ENCODE measurements at places on chromosomes 12 and 14.

- DNase-seq: no peak
Observed at GRCh38 chr12:82832096-82832495, 145.4 kb downstream of the TMTC2 start.

DNA sequence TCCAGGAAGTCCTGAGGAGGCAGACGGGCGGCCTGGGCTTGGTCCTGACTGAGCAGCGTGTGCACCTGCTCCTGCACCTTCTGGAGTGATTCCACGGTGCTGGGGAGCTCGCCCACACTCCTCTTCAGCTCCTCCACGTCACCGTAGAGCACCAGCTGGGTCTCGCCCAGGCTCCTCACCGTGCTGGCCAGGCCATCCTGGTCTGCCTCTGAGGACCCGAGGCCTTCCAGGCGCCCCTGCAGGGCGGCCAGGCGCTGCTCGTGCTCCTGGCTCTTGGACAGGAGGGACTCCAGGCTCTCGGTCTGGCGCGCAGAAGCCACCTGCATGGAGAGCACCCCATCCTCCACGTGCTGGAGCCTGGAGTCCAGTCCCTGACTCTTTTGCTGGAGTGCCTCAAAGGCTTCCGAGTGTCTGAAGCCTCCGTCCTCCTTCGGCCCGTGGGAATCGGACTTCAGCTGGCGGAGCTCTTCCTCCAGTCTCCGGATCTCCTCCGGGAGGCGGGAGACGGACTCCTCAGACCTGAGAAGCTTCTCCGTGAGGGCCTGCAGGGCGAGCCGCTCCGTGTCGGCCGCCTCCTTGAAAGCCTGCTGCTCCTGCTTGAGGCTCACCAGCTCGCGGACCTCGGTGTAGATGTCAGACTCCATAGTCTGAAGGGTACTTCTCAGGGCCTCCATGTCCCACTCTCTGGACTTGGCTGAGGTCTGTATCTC is 8.4 kb downstream of the CKAP4 start:
- no peak for DNase-seq

DNA sequence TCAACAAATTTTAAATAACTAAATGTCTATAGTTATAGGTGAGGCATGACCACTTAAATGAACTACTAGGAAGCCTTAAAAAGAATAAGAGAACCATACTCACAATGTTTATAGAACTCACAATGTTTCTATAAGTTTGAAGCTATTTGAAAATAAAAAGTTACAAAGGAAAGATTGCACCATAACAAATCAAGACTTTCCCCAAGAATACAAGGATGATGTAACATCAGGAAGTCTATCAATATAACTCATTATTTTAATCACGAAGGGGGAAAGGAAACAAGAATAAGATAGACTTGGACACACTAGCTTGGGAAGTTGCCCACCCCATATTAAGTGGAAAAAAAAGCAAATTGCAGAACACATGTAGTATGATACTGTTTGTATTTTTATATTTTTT is 26.9 kb downstream of the TMEM233 start:
- no peak for DNase-seq

GRCh38 chr12:68610370-68611093 is at the start of gene RAP1B:
RAP1B (plus strand) TSS chr12:68610899; CDS start chr12:68648725, 37,826 bp downstream.
- peak; percentile 92 for DNase-seq

DNA sequence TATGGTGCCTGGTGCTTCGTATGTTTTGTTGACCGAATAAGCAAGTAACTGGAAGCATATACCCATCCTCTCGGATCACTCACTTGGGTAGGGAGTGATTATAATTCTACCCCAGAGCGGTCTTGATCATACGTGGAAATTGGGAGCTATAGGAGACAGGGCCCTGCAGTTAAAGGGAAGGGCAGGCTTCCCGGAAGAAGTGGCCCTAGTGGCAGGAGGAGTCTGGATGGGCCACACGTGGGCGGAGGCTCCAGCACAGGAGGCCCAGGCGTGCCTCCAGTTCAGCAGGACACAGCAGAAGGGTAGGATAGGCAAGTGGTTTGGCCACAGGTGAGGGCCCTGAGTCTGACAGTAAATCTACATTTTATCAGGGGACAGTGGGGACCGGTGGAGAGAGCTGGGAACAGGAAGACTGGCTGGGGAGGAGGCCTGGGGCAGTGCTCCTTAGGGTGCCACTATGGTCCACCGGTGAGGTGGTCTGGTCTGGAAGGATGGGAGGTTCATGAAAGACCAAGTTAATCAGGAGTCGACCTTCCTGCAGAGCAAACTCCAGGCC is 23.5 kb upstream of the YY1 start:
- DNase-seq: no peak

DNA sequence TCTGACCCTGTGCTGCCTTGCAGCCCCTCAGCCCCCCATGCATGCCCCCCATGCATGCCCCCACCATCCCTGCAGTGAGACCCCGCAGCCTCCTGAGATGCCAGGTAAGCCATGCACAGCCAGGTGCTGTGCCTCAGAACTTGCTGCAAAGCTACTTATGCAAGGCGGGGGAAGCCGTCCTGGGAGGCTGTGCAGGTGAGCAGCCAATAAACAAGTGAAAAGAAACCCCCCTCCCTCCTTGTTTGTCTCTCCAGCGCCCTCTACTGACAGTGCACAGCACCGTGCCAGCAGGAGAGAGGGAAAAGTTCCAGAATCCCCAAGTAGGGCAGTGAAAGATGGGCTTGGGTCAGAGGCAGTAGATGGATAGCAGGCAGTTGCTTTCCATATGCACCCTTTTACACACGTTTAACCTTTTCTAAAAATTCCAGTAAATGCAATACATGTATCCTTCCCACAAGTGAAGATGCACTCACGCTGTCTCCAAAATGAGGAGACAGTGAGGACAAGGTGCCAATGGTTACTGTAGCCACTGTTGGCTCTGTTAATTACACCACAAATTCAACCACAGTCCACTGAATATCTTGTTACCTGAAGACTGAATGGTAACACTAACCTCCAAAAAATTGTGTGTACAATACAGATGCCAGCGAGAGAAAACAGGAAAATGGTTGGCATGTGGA is 18.0 kb downstream of the TNFAIP2 start:
- no peak for DNase-seq

GRCh38 chr14:56138928-56139327 is 20.7 kb downstream of the PELI2 start:
- no peak for DNase-seq

DNA sequence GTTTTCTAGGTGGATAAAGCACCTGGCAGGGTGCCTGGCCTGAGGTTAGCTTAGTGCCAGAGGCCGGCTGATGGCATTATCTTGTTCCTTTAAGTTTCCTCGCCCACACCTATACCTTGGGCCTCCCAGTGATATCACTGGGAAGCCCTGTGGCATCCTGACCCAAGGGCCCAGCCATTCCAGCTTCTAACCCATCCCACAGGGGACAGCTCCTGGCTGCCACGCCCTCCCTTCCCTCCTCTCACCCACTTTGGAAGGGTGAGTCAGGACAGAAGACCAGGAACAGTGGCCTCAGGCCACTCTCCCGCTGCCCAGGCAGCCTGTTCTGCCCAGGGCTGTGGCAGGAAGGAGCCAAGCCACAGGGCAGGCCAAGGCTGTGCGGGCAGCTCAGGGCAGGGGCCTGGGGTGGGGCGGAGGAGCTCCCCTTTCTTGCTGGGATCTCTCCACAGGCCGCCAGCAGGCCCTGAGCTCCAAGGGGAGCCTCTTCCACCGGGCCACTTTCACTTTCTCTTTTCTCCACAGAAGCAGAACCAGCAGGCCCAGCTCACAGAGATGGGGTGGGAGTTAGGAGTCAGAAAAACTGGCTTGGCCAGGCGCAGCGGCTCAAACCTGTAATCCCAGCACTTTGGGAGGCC is 75.1 kb downstream of the IRF2BPL start:
- peak; percentile 55 for DNase-seq

DNA sequence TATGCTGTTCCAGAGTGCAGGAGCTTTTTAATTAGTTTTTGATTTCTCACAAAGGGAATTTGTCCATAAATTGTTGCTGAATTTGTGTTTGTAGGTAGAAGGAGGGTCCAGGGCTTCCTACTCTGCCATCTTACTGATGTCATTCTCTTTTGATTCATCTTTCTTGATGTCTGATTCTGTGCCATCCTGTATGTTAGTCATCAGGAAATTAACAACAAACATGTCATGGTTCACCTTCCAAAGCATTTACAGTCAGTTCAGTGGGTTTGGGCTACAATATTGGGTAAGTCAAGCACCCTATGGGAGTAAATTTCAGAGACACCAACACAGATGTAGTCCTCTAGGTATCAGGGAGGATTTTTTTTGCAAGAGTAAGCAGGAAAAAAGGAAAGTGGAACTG is 135.2 kb upstream of the SLC38A2 start:
- DNase-seq: no peak

DNA sequence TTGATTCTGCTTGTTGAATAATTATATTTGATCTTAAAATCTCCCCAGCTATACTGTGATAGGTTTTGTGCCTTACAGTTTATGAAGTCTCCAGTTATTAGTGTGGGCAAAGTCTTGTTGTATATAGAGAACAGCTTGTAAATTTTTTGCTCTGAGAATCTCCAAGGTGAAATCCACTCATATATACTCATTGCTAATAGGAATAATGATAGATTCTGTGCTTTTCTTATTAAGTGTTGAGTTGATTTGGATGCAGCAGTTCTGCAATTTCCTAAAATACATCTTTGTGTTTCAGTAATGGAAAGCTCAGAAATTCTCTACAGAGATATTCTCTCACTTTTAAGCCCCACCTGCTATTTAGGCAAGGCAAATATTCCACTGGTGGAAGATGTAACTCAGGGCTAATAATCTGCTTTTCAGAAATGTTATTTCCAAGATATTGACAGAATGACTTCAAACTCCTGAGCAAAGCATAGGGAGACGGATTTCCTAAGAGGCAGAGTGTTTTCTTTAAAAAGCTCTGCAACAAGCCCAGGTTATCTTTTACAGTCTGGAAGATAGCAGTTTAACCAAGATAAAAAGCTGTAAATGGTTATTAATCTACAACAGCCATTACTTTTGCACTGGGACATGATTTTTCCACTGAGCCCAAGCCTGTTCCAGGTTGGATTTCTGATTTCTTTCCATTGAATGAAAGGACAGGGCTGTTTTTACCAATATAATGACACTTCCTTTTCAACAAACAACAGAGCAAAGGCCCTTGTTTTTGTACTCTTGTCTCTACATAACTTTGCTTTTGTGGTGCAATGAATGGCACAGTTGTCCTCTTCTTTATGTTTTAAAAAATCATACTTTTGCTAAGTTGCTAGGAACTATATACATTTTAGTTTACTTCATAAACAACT is 239.9 kb upstream of the ATP2B1 start:
- DNase-seq: no peak

DNA sequence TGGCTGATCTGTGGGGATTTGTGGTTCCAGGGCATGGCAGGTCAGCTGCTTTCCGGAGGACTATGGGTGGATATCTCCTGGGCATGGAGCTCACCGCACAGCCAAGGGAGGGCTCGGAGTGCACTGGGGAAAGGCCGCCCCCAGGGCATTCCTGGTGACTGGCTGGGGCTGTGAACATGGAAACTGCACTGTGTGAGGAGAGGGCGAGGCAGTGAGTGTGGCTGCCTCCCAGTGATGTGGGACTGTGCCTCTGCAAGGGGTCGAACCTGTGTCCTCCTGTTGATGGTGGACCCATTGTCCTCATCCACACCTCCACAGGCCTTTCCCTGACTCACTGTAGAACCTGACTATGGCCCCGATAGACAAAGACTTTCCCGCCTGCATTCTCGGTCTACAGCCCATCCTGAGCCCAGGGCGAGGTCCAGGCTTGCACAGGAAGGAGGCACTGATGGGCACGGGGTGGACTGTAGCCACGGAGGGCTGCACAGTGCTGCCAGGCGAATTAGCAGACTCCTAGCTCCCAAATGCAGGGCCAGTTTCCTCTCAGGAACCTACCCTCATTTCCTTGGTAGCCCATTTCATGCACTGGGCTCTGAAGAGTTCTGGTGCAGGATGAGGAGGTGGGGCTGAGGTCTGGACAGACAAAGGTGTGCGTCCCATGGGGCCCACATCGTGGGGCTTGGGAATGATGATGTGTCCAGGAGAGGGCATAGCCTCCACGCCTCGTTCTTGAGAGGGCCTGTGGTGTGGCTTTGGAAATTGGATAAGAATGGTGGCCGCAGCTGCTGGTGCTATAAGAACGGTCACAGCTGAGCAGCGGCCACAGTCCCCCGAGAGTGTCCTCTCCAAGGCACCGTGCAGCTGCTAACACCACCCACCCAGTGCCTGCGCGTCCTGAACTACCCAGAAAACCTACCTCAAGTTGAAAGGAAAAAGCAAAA is 415.1 kb downstream of the TMEM121 start:
- no peak for DNase-seq

GRCh38 chr12:96501133-96501761 is 11.9 kb downstream of the CFAP54 start:
- peak; percentile 71 for DNase-seq

- peak; percentile 95 for DNase-seq
Observed at GRCh38 chr12:91877022-91877421, 268.6 kb downstream of the BTG1 start.

- no peak for DNase-seq
Observed at GRCh38 chr14:102948698-102949061, 26.2 kb downstream of the AMN start.

GRCh38 chr14:57933349-57933748 is 67.5 kb upstream of the SLC35F4 start:
- DNase-seq: no peak

GRCh38 chr12:46455648-46456352 is 83.2 kb upstream of the SLC38A2 start:
- DNase-seq: no peak

DNA sequence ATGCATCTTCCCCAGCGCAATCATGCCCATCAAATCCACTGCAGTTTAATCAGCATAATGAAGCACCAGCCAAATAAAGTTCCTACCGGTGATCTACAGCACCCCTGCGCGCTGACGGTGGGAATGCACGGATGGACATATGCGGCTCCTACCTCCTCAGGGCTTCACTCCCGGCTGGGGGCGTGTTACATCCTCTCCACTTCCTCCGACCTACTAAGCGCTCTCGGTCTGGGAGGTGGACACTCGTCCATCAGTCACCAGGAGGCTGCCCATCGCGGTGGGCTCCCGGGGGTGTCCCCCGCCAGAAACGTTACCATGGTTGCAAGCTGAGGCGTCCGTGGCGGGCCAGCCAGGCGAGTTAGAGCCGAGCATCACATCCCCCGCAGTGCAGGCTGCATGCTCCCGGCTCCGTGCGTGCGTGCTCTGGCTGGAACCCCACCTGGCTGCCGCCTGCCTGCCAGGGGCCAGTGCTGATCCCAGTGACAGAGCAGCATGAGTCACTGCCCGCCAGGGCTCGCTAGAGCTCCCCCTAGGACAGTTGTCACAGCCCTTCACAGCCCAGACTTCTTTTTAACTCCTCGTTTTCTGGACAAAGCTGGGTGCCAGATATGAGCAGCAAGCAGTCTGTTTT is 73.0 kb downstream of the CIT start:
- DNase-seq: no peak

DNA sequence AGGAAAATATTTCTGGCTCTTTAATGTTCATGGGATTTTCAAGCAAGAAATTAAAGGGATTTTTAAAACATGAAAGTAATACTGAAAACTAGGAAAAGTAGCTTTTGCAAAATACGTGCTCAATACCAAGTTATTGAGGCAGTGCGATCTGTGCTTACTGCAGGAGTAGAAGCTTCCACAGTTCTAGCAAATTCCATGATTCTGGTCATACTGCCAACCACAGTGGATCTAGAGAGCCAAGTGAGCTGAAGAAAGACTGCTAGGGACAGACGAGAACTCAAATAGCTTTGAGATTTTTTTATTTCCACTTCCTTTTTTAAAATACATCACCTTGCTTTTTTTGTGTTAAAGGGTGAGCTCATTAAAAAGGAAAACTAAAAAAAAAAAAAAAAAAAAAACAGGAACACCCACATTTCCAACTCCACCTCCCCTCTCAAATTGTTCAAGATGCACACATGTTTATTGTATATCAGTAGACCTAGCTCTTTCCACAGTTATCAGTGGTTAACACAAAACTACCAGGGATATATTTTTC is 26.2 kb downstream of the EGLN3 start:
- DNase-seq: no peak

- no peak for DNase-seq
Observed at GRCh38 chr12:59383079-59383822, 212.6 kb upstream of the SLC16A7 start.
